ENCODE measurements at places on chromosomes 11 and 22.

DNA sequence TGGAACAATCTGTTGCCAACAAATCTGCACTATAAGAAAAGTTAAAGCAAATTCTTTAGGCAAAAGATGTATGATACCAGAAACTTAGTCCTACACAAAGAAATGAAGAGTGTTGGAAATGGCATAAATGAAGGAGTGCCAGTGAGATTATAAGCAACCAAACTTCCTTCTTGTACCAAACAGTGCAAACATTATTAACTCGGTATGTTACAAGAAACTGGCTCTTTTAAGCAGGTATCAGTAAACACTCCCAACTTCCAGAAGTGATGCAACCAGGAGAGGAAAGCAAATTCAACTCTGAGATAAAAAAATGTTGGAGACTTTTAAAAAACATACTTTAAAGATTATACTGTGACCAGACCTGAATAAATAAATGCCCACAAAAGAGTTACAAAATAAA lies 28.5 kb downstream of the COPB1 start:
- DNase-seq: no peak

DNA sequence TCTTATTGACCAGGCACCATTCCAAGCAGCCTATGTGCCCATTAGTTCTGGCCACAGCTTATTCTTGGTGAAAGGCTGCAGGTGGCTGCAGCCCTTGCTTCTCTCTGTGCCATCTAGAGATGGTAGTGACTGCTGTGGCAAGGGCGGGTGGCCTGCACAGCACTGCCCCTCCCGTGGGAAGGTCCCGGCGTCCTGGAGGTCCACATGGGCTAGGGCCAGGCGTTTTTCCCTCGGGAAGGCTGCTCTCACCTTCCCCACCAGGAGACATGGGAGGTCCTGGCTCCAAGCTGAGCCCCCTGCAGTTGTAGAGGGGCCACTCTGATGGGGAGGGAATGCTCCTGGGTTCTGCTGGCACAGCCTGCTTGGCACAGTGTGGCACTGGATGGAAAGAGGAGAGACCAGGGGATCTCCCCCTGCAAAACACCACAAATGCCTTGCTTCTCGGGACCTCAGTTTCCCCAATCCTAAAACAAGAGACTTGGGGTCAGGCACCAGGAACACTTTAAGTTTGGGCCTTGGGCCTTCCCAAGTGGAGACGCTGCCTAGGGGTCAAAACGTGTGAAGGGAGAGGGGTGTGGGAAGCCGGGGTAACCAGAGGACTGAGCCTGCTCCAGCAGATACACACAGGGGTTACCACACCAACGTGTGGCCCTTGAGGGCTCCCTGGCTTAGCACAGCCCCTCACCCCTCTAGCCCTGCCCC lies 10.0 kb upstream of the TBC1D22A start:
- DNase-seq: no peak

DNA sequence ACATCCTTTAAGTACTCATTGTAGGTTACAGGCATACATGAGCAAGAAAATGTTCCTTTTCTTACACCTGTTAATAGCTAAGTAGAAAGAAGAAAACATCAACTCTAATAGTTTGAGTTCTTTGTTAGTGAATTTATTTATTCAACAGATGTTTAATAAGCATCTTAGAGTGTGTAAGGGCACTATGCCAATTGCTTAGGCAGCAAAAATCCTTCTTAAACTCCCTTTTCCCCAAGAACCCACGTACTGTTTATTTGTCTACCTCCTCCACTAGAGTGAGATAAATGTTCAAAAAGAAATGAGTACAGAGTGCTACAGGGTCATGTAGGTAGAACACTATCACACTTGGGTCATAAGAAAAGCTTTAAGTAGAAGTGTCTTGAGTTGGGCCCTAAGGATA lies 131.4 kb downstream of the CD44 start:
- no peak for DNase-seq

DNA sequence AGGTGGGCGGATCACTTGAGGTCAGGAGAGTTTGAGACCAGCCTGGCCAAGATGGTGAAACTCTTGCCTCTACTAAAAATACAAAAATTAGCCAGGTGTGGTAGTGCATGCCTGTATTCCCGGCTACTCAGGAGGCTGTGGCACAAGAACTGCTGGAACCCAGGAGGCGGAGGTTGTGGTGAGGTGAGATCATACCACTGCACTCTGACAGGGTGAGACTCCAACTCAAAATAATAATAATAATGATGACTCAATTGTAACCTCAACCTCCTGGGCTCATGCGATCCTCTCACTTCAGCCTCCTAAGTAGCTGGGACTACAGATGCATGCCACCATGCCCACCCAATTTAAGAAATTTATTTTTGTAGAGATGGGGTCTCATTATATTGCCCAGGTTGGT lies 15.6 kb upstream of the CHRNA10 start:
- DNase-seq: no peak

GRCh38 chr11:134578807-134579723 lies 167.0 kb upstream of the B3GAT1 start:
- no peak for DNase-seq

- DNase-seq: no peak
Measured at GRCh38 chr22:50737728-50738648, at the start of gene ACR. Gene ACR (plus strand): TSS chr22:50738204. CDS start chr22:50738236, 32 bp downstream.

GRCh38 chr22:50544078-50544745 lies 1.5 kb upstream of the KLHDC7B start:
- DNase-seq: no peak

GRCh38 chr22:32536352-32536751 lies 61.7 kb downstream of the FBXO7 start:
- no peak for DNase-seq

- no peak for DNase-seq
Measured at GRCh38 chr22:40153192-40153591, 24.5 kb upstream of the TNRC6B start.

DNA sequence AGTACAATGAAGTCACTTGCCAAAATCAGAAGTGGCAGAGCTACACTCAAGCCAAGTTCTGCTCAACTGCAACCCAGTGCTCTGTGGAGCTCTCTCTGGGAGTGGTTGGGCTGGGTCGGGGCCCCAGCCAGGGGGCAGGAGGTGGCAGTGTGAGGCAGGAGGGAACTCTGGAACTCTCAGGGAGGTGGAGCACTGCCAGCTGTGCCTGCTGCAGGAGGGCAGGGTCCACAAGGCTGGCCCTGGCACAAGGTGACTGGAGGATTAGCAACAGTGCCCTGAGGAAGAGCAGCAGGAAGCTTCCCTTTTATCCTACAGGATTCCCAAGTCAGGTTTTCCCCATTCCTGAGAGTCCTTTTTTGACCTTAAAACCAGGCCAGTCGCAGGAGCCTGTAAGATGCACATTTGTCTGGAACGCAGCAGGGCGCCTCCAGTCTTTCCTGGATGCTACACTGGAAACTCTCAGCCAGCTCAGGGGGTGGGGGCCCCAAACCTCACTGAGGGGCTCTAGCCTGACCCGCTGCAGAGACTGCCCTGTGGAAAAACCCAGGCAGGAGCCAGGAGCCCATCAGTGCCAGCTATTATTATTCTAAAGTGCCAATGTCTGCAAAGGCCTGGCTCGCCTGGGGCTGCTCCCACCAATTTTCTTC lies 31.8 kb downstream of the DKK3 start:
- DNase-seq: no peak

DNA sequence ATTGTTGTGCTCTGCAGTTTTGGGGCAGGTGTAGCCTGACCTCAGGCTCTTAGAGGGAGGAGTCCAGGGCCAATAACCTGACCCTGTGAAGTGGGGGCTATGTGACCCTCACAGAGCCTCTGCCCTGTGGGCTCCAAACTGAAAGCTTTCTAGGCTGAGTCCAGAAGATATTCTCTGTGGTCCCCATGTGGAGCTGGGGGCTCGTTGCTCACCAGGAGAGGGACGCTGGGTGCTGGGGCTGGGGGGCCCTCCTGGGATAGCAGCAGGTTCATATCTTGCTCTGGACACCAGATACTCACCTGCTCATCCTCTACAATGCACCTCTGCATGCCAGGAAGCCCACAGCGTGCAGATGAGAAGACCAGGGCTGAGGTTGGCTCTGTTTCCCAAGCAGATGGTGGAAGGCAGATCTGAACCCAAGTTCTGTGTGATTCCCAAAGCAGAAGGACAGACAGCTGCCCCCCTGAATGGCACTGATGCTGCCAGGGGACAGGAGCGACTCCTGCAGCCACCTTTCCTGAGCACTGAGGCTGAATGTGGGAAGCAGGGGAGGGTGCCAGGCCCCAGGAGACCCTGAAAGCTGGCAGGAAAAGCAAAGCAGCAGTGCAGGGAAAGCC lies 1022.0 kb downstream of the TBC1D22A start:
- DNase-seq: no peak

DNA sequence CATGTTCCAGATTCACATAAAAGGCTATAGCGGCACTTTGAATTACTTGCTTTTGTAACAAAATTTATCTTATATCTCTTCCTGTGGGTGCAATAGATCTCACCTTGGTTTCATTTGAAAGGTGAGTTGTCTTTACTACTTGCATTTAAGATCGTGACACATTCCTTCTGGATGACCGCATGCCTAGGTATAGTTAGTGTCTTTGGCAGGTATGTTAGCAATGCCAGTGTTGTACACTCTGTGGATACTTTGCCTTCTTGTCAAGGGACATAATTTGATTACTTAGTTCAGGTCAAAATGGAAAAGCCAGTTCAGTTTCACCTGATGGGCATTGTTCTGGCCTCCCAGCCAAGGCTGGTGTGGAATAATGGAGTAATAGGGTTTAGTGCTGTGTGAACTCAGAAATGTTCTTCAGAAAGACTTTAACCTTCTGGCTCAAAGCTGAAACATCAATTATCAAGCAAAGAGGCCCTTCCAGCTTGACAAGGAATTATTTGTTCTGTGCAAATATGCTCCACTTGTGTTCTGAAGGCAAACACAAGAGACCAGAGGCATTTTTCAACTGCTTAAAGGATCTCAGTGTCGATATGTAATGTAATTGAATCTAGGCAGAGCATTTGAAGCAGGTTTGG lies 64.6 kb downstream of the AMOTL1 start:
- DNase-seq: no peak

DNA sequence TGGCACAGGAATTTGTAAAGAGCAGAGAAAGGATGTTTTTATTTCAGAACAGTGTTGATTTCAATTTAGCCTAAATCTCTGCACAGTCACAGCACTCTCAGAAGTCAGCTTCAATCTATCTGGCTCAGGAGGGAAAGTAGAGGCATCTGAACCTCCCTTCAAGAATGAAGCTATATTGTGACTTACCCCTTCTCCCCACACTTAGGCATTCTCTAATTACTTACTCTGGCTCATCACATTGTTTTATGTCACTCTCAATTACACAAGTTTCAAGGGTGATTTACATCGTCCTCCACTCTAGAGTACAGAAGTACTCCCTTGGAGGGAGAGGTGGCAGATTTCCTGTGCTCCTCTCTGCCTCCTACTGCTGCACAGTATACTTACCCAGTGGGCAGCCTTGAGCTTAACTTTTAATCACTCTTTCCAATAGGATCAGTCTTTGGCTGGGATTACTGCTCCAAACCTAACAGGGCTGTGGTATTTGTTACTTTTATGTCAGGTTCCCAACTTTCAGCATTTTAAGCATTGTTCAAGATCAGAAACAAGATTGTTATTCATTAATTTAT lies 211.4 kb downstream of the AASDHPPT start:
- no peak for DNase-seq
